Activated CD8-positive, alpha-beta memory T cell treated with anti-CD3 and anti-CD28 coated beads for 1 hour (primary cell): ENCODE measurements at places on chromosomes 4 and X.

DNA sequence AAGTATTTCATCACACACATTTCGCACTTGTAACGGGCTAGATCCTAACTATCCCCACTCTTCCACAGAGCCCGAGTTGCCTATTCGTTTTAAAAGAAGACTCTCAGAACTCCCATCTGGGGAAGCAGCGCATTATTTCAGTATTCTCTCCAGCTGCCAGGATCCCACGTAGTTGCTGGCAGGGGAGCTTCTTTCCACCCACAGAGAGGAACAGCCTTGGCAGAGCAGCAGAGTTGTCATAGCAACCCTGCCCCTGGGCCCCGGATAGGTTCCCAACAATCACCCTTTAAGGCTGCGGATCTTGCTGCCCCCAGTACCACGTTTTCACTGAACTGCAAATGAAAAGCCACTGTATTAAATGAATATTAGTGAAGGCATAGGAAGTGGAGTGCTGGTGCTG, 106.7 kb downstream of the GPM6A start:
- no peak for DNase-seq

DNA sequence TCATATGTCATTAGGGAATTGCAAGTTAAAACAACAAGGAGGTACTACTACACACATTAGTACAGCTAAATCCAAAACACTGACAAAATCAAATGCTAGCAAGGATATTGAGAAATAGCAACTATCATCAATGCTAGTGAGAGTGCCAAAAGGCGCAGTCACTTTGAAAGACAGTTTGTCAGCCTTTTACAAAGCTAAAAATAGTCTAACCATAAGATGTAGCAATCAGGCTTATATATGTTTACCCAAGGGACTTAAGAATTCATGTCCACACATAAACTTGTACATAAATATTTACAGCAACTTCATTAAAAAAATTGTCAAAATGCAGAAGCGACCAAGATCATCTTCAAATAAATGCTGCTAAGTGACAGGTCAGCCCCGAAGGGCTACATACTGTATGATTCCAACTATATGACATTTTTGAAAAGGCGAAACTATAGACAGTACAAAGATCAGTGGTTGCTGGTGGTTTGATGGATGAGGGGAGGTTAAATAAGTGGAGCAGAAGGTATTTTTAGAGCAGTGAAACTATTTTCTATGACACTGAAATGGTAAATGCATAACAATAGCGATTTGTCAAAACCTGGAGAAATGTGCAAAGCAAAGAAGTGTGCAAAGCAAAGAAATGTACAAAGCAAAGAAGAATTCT, 704.8 kb downstream of the ARAP2 start:
- no peak for DNase-seq

- DNase-seq, result no peak
Observed at GRCh38 chrX:55714161-55714560, 3.4 kb upstream of the RRAGB start.

DNA sequence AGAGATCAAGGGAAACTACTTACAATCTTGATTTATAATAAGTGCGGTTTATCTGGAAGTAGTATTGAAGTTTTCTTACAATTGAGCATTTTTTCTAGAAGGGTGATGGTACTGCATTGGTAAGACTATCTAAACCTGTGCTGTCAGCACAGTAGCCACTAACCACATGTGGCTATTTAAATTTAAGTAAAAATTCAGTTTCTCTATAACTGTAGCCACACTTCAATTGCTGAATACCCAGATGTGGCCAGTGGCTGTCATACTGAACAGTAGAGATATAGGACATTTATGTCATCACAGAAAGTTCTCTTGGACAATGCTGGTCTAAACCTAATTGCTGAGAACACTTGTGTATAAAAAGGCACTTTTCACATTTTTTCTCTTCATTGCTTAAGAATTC, 222.7 kb downstream of the CBR4 start:
- no peak for DNase-seq
